ENCODE measurements at places on chromosomes 12 and 14.

- no peak for DNase-seq
Measured at GRCh38 chr12:48822711-48823110, 4.4 kb downstream of the CACNB3 start.

DNA sequence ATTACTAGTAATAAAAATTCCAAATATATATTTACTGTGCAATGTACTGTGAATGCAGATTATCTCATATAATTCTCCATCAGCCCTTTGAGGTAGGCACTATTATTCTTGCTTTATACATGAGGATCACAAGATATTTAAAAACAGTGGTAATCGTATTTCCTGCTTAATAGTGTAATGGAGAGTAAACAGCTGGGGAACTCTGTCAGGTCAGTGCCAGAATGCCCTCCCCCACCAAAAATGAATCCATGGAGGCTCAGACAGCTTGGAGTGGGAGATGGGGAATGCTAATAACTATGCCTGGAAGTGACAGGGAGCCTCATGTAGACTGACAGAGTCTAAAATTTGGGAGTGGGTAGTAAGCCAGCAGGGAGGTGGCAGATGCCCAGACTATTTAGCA is 153.6 kb downstream of the PAH start:
- no peak for DNase-seq

DNA sequence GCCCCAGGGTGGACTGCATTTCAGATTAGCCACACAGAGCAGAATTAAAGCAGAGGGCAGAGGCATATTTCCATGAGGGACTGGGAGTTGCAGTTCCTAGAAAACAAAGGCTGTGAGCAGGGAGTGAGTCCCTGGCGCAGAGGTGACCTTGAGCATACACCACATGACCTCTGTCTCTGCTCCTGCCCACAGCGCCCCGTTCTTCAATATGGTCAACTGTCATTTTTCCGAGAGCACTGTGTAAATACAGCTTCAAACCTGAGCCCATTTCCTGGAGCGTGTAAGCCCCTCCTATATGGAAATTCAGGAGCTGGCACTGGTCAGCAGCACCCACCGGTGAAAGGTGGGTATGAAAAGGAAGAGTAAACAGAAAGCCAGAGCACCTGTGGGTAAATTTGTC is 192.2 kb upstream of the PELI2 start:
- no peak for DNase-seq

GRCh38 chr12:3122841-3123678 is 45.9 kb downstream of the TSPAN9 start:
- DNase-seq, result no peak

GRCh38 chr12:102638777-102639176 is 158.4 kb upstream of the IGF1 start:
- DNase-seq, result no peak

DNA sequence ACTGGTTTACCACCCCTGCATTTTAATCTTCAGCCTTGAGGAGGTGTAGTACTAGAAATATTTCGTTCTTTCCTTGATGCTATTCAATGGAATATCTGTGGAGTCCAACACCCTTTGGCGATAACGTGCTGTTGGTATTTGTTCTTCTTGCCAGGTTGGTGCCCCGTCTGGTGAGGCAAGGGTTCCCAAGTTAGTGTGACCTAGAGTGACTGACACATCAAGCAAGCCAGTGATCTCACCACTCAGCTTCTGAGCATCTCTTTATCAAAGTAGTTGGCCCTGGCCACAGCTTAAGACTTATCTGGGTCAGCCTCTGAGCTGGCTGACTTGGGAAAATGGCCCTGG is 60.2 kb downstream of the PLXNC1 start:
- DNase-seq, result peak; percentile 24

DNA sequence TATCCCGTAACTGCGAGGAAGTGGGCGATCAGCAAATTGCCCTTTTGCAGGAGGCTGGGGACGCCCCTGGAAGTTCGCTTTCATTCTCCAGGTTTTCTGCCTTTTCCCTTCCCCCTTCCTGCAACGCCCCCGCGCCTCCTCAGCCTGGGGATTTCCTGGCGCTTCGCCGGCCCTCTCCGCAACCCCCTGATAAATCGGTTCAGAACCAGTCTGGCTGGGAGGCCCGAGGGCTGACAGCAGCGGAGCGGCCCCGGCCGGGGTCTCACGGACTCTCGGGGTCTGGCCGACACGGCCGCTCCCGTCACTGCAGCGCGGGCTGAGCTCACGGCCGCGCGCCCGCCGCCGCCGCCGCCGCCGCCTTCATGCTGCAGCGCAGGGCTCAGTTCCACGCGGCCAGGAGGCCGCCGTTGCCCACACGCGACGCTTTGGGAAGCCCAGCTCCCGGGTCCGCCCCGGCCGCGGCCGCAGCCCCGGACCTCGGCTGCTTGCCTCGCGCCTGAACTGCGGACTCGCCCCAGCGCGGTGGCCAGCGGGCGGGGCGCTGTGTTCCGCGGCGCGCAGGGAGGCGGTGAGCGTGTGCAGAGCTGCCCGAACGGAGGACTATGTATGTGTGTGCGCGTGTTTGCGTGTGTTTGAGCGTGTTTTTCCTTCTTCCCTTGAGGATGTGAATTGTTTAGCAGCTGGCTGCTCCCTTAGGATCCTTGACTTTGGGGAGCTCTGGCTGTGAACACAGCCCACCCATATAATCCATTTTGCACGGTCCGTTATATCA is at the start of gene LRFN5:
TSS of gene LRFN5 (plus strand) at position 345 of the 772 bp plus-strand sequence.
- peak; percentile 10 for DNase-seq

- no peak for DNase-seq
Measured at GRCh38 chr12:81070846-81071245, 7.0 kb upstream of the ACSS3 start.

- no peak for DNase-seq
Measured at GRCh38 chr12:131642101-131642540, 68.8 kb upstream of the SFSWAP start.

DNA sequence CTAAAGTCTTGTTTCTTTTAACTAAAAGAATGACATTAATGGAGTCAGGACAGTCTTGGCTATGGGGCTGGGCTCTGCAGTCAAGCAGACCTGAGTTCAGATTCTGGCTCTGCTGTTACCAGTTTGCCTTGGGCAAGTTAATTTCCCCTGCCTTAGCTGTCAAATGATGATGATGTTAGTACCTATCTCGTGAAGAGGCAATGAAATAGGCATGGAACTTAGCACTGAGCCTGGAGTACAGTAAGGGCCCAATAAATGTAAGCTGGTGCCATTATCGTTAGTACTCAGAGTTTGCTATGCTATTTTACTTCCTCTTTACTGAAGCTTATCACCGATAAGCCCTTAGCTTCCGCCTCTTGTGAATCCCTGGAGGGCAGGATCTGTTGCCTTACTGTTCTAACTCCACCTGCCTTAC is 8.5 kb downstream of the FBXW8 start:
- no peak for DNase-seq

GRCh38 chr14:105212541-105213300 is 31.6 kb upstream of the NUDT14 start:
- DNase-seq, result no peak

- DNase-seq, result no peak
Measured at GRCh38 chr14:95664066-95664465, 22.2 kb upstream of the TCL1B start.

- DNase-seq, result no peak
Measured at GRCh38 chr14:55832122-55832911, 252.3 kb downstream of the KTN1 start.

DNA sequence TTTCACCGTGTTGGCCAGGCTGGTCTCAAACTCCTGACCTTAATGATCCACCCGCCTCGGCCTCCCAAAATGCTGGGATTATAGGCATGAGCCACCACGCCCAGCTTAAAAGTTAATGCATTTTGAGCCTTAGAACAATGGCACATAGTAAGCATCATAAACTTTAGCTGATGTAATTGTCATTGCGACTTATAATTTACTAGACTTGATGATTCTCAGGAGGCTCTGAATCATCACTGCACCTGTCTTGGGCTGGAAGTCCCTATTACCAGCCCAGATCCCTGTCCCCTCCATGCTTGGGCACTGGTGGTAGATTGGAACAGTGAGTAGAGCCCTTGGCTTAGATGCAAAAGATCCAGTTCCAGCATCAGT is 26.1 kb downstream of the KMT5A start:
- no peak for DNase-seq

DNA sequence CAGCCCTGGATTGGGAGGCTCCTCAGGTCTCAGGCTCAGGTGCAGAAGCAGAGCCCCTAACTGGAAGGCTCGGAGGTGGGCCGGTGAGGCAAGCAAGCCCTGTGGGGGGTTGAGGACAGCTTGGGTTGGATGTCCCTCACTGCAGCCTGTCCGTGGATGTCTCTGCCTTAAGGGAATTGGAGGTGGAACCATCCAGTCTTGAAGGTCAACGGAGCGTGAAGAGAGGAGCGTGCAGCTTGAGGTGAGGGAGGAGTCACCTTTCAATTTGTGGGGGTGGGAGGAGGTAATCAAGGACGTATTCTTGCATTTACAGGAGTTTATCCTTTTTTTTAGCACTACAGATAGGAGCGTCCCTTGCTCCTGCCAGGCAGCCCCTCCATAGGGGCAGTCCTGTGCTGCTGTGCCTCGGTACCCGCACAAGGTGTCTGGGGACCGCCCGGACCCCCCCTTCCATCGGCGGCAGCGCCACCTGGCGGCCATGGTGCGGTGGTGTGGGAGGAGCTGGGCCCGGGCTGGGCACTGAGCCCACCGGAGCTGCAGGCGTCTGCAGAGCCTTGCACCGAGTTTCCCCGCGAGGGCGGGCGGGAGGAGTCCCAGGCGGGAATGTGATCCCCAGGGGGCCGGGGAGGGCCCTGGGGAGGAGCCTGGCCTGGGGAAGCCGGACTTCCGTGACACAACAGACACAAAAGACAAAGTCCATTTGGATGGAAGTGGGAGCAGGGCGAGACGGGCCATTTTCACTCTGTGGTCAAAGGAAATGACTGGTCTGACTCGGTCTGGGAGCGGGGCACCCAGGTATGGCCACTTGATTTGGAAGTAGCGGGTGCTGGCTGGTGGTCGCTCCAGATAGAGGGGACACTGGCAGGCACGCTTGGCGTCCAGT is 864 bp downstream of the DNAJC22 start:
- DNase-seq, result peak; percentile 82

DNA sequence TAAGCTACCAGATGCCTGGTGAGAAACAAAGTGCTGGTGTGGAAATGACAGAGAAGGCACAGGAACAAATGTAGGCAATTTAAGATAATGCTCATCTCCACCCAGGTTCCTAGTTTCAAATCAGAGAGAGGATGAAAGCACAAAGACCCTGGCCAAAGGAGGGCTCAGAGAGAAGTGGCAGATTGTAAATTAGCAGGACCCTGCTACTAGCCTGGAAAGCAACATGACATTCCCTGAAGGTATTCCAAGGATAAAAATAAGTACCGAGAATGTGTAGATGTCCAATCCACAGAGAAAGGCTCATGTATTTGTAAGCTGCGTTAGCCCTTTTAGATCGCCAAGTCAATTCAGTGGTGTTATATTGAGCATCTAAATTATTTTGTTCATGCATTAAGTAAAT is 324.0 kb downstream of the TMEM117 start:
- DNase-seq, result no peak

- DNase-seq, result peak; percentile 25
Measured at GRCh38 chr14:63438065-63438757, 105.0 kb downstream of the PPP2R5E start.

DNA sequence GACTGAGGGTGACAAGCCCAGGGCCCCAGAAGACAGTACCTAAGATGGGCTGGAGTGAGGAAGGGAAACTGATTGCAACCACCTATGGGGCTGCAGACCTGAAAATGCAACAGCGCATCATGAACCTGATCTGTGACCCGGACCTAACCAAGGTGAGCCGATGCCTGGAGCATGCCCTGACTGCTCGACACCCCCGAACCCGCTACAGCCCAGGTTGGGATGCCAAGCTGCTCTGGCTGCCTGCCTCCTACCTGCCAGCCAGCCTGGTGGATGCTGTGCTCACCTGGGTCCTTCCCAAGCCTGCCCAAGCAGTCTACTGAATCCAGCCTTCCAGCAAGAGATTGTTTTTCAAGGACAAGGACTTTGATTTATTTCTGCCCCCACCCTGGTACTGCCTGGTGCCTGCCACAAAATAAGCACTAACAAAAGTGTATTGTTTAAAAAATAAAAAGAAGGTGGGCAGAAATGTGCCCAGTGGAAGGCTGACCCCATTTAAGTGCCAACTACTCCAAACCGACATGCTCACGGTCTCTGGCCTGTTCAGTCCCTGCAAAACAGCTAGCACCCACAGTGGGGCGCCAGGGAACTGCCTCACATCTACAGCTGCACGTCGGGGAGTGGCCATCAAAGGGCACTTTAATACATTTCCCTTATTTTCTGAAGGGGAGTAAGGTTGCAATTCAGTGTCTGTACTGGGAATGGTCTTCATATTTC is 4.2 kb downstream of the RDH5 start:
- DNase-seq, result peak; percentile 68

DNA sequence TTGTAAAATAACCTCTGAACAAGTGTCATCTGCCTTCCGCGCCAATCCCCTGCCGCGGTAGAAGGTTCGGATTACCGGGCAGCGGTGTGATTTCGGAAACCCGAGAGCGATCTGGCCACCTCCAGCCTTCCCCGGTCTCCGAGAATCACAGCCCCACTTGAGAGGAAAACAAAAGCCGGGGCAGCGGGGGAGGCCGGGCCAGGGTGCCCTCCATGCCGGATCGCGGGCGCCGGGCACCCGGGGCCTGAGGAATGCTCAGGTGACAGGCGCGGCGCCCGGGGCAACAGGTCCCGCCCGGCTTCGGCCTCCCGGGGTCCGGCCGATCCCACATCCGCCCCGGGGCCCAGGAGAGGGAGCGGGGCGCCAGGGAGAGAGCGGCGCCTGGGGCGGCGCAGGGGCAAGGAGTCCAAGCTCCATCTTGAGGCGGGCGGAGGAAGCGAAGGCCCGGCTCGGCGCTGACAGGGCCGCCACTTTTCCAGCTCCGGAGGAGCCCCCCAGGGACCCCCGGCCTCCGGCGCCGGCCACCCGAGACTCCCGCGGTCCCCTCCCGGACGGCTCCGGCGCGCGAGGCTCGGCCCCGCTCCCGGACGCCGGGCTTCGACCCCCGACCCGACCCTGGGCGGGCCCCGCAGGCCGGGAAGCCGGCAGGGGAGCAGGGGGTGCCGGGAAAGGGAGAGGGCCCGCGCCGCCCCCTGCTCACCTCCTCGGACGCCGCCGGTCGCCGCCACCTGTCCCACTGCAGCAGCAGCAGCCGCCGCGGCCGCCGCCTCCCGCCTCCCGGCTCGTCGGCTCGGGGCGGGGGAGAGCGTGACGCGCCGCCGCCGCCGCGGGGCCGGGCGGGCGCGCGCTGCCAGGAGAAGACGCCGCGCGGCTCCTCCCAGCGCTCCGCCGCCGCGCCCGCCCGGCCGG is at the start of gene CLIP1:
TSS of gene CLIP1 (minus strand) at position 849 of the 909 bp plus-strand sequence. CDS start 42,217 bp downstream, outside the sequence.
- peak; percentile 65 for DNase-seq

- DNase-seq, result no peak
Measured at GRCh38 chr14:72451054-72451972, 442.6 kb downstream of the DPF3 start.
